ENCODE measurements at places on chromosomes 1 and 21.

GRCh38 chr1:10216090-10216749, 5.8 kb downstream of the KIF1B start:
- no peak for DNase-seq

GRCh38 chr21:35609263-35609662, 451.1 kb downstream of the SETD4 start:
- no peak for DNase-seq

- DNase-seq = no peak
These were observed 32.8 kb downstream of the ZC3H11B start for GRCh38 chr1:219580009-219580676.

DNA sequence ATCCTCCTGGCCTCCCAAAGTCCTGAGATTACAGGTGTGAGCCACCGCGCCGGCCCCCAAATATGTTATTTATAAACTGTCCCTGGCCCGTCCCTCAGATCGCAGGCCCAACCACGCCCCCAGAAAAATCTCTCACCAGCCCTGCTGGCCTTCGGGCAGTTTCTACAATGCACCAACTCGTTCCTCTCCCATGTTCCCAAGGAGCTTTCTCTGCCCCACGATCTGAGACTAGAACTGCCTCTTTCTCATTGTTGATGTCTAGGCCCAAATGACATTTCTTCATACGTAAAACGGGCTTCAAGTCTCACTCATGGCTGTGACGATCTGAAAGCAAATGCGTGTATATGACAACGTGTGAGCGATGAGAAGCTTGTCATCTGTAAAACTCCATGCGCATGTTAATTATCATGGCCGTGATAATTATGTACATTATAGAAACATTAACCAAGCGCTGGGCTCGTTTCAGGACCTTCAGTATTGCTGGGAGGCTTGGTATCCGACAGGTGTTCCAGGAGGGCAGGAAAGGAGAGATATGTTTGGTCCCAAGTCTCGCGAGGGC, 748 bp upstream of the NIPAL3 start:
- no peak for DNase-seq

- DNase-seq = no peak
These were observed 106.0 kb downstream of the UBE2U start for GRCh38 chr1:64309431-64309831.

GRCh38 chr1:117970252-117970651, 40.7 kb downstream of the WDR3 start:
- no peak for DNase-seq

DNA sequence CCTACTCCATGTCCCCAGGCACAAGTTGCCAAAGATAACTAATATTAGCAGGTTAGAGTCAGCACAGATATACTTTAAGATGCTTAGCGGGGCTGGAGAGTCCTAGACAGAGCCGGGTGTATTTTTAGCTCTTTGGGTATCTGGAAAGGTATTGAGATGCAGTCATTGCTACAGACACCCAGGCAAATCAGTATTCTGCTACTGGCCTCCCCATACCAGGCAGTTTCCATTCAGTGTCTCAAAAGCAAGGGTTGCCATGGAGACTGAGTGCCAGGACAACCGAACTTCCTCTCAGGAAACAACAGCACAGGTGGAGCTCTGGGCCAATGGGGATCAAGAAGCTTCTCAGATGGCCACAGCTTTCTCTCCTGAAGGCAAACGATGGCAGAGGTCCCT, 45.3 kb downstream of the KCNC4 start:
- DNase-seq = no peak

- DNase-seq = no peak
These were observed 88.2 kb downstream of the HUNK start for GRCh38 chr21:31961027-31961426.

DNA sequence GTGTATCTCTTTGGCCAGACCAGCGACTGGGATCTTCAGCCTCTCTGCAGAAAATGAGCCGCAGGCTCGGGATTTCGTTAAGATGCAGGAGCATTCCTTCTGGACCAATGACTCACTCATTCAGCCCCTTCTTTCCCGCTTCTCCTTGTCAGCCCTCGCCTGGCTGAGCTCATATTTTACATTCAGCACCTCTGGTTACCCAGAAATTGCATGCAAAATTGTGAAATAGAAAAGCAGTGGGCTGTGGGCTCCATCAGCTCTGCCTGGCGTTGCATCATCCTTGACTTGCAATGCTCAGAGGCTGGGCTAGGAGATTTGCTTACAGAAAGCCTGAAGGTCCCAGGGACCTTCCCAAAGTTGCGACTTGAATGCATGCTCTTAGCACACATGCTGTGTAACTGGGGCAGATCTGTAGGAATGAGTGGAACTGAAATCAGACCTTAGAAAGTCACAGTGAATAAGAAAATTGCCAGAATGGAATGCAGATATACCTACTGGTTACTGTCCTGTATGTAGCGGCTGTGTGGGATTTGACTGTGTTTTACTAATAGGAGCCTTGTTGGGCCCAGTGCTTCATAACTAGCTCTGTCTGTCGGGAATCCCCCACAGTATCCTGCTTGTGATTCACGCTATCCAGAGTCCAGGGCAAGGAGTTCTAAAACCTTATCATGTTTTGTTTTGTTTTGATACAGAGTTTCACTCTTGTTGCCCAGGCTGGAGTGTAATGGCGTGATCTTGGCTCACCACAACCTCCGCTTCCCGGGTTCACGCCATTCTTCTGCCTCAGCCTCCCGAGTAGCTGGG, 444.8 kb downstream of the KIF26B start:
- DNase-seq = no peak

DNA sequence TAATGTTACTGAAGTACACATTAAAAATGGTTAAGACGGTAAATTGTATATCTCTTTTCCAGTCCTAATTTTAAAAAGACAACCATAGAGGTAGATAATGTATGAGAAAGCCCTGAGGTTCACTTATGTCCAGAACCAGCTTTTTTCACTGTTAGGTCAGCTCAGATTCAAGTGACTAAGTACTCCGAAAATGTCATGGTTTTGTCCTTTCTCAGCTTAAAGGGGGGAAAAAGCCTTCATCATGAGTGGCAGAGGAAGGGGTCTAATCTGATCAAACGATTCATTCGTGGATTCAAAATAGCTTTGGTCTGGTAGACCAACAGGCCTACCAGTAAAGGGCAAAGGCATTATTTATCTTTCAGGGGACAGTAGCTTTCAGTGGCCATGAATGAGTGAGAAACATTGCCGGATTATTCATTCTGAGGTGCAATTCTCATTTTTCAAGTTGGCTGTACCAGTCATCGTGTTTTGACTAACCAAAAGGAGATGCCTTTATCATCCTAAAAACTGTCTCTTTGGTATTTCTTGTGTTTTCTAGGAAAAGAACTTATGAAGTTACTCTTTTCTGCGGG, 208.4 kb downstream of the HHIPL2 start:
- DNase-seq = no peak

DNA sequence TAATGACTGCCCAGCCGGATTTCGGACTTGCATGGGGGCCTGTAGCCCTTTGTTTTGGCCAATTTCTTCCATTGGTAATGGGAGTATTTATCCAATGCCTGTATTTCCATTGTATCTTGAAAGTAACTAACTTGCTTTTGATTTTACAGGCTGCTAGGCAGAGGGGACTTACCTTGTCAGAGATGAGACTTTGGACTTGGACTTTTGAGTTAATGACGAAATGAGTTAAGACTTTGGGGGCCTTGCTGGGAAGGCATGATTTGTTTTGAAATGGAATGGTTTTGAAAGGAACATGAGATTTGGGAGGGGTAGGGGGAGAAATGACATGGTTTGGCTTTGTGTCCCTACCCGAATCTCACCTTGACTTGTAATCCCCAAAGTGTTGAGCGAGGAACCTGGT, 9.6 kb downstream of the UBE2G2 start:
- DNase-seq = no peak

Data from activated T-helper 1 cell treated with anti-CD3 and anti-CD28 coated beads, Interleukin-12 subunit alpha, Interleukin-12 subunit beta, Interleukin-2, Interleukin-4 antibody, amounts not matched to agents 30 ng/mL and 10 ng/mL and 1 ng/mL, durations not matched to agents 14 hours and 24 hours and 36 hours (primary cell).